ENCODE measurements at places on chromosomes 1 and 21.
A peak's percentile ranks its signal among the peaks of the same experiment; 100 is the strongest.

DNA sequence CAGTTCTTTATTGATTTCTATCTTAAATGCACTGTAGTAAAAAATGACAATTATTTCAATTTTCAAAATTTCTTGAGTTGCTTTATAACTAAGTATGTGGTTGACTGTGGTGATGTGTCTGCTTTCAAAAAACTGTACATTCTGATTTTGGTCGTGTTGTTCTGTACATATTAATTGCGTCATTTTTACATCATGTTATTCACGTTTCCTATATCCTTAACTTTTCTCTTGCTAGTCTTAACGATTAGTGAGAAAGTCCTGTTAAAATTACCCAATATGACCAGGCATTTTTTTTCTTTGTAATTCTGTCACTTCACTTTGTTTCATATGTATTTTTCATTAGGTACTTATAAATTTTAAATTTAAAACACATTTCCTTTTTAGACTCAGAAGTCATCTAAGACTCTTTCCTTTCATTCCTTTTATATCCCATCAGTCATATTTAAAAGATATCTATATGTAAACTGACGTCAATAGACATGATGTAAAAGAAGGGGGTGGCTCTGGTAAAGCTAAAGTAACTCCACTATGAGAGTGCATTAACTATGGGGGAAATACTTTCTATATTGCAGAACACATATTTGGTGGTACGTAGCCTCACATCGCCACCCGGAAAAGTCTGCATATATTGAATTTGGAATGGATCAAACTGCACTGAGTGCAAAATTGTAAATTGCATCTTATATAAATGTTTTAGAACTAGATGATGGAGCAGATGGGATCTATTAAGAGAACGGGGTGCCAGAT, 1.1 kb upstream of the COA6 start:
- peak; percentile 5 for DNase-seq

DNA sequence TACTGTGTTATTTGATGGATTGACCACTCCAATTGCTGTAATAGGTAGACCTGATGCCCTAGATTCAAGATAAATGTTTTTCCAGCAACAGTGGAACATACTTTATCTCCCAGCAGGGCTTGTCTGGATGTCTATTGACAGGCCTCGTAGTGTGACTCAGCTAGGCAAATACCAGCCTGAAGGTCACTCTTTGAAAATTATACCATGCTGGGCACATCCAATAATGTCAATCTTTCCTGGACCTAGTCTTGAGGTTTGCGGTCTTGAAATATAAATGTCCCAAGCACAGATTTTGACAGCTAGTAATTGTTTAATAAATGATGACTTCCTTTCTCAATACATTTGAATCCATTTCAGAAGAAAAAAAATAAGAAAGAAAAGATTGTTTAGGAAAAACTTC, 1138.0 kb upstream of the TMPRSS15 start:
- DNase-seq = no peak

DNA sequence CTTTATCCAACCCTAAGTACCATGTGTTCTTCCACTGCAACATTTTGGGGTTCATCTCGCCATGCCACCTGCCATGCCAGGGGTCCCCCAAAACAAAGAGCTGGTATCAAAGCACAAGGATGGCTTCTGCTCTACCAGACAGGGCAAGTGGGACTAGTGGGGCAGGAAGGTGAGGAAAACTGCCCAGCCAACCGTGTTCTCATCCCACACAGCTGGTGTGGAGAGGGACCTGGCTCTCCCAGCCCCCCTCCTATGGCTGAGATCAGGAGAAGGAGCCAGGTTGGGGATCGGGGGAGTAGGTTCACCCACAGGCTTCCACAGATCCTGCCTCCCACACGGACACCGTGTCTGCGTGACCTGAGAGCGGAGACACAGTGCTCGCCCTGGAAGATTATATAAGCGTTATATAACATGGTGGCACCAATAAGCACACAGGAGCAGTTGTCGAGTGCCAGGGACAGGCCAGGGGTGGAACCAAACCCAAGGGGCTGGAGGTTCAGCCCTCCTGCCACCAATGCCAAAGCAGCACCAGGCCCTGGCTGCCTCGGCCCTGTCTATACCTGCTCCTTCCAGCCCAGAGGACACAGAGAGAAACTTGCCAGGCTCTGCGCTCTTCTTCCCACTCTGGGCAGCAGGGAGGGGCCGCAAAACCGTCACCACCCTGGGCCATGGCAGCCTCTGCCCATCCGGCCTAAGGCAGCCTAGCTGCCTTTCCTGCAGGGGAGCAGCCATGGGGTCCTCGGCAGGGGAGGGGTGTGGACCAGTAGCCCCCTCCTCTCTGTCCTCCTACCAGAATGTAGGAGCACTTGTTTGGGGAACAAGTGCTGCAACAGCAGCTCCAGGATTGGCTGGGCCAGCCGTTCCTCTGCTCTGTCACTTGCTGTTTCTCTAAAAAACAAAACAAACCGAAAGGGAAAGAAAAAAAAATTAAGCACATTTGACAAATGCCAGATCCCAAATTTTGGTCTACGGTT, 43.5 kb downstream of the CD34 start:
- no peak for DNase-seq

GRCh38 chr1:232586679-232587078, 43.3 kb downstream of the SIPA1L2 start:
- DNase-seq = no peak

DNA sequence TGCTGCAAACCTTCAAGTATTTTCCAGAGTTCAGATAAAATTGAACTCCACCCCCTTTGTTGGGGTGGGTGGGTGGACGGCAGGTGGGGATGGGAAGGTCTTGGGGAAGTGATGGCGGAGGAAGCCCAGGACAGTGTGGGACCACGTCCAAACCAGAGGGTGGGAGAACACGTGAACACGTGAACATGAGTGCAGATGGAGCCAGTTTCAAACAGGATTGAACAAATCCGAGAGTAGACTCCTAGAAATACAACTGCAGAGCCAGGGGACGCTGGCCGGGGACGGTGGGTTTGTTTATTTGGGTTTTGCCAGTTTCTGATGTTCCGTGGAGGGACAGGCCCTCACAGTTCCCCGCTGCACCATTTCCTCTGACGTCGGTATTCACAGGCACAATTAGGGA, 2.9 kb downstream of the KRTAP10-2 start:
- DNase-seq = no peak

DNA sequence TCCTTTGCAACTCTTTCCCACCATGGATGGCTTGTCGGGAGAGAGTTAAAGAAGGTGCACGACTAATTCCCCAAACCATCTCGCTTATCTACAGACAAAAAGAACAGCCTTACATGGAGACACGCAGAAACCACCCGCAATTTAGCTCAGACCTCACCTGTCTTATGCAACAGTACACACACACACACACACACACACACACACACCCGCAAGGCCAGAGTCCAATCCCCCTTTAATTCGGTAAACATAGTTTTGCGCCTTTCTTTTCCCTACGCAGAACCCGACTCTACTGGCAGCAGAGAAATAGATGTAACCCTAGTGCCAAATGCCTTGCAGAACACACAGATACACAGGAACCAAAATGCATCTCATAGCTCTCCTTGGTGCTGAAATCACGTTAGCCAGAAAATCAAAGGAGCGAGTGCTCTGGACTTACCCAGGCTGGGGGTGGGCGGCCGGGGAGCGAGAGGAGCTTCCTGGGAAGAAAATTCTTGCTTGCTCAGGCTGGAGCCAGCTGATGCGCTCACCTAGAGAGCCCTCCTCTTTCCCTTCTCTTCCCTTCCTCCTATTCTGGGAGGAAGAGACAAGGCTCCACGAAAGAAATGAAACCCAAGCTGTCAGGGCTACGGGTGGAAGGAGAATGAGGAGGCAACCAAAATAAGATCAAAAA, 470 bp downstream of the TNR start:
- peak; percentile 24 for DNase-seq

- peak; percentile 77 for DNase-seq
Observed at GRCh38 chr1:25695771-25696311, 79.2 kb downstream of the MAN1C1 start.

- DNase-seq = no peak
Observed at GRCh38 chr1:244212797-244213475, 161.9 kb downstream of the ZBTB18 start.

DNA sequence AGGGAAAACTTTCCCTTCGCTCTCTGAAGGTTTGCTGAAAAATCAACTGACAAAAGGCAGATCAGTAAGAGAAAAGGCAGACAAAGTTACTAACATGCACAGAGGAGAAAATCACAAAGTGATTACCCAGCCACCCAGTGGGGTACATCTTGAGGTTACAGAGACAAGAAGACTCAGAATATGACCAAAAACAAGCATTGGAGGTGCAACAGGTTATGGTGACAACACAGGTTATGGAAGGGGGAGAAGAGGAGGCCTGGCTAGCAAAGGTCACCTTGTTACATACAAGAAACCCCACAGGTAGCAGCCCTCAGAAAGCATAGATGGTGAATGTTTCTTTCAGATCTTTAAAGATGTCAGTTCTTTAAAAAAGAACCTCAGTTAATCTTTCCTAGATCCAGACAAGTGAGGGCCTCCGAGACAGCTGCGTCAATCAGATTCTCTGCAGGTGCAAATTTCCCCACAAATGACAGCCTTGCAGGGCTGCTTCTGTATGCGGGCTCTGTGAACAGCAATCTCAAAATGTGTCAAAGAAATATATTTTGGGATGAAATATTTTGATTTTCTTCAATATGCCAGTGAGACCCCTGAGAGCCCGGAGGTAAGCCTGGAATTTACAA, 207.6 kb upstream of the RAB4A start:
- DNase-seq = no peak

DNA sequence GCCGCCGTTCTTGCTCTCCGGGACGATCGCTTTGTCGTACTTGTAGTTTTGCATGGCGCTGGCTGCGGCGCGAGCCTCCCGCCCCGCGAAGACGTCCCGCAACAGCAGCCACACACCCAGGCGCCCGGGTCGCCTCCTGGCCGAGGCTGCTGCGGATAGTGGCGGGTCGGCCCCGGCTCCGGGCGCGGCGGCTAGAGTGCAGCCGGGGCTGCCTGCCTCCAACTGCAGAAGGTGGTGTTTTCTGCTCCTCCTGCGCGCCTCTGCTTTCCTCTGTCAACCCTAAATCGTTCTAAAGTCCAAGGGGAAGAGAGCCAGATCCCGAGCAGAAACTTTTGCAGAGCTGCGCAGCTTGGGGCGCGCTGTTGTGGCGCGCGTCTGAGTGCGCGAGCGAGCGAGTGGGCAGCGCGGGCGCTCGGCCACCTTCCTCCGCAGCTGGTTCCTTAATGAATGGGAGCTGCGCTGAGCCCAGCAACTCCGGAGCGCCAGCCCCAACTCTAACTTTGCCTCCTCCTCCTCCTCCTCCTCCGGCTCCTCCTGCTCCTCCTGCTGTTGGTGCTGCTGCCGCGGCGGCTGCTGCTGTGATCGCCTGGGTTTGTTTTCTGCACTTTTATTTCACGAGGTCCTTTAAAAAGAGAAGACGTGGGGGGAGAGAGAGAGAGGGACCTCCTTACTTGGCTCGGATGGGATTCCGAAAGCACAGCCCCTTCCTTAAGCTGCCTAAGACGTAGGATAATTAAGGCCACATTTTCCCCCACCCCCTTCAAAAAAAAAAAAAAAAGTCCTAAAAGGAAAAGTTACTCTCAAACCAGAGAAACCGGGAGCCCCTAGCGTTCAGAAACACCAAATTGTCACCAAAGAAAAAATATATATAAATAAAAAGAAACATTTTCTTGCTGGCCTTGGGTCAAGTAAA, at the start of gene PLPP3:
PLPP3 (minus strand) TSS at position 601 of the 913 bp plus-strand sequence; CDS start at position 54, 547 bp downstream.
- peak; percentile 58 for DNase-seq

DNA sequence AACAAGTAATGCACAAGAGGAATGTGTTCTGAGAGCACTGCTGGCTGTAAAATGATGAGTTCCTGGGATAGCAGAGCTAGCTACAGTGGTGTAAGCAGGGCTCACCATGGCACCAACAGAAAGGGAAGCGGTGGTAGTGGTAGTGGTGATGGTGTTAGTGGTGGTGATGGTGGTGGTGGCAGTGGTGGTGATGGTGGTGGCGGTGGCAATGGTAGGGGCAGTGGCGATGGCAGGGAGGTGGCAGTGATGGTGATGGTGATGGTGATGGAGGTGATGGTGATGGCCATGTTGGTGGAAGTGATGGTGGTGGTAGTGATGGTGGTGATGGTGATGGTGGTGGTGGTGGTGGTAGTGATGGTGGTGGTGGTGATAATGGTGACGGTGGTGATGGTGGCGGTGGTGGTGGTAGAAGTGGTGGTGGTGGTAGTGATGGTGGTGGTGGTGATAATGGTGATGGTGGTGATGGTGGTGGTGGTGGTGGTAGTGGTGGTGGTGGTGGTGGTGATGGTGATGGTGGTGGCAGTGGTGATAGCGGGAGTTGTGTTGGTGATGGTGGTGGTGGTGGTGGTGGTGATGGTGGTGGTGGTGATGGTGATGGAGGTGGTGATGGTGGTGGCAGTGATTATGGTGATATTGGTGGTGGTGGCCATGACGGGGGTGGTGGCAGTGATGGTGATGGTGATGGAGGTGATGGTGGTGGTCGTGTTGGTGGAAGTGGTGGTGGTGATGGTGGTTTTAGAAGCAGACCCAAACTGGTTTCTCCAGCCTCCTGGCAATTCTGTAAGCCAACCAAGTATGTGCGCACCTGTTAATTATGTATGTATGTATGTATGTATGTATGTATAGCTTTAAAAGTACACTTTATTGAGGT, 254.1 kb downstream of the TRABD2B start:
- DNase-seq = no peak

DNA sequence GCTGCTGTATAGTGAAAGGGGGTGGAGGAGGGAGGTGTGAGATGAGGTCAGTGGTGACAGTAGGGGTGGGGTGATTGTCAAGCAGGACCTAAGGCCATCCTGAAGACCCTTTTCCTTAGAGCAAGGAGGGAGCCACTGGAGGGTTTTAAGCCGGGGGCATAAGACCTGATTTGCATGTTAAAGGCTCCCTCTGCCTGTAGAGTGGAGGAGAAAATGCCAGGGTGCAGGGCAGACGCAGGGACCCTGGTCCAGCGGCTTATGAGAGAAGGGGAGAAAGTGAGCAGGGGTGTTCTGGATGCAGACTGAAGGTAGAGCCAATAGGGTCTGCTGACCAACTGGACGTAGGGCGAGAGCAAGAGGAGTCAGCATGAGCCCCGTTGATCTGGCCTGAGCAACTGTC, 154.1 kb downstream of the TRABD2B start:
- DNase-seq = no peak

DNA sequence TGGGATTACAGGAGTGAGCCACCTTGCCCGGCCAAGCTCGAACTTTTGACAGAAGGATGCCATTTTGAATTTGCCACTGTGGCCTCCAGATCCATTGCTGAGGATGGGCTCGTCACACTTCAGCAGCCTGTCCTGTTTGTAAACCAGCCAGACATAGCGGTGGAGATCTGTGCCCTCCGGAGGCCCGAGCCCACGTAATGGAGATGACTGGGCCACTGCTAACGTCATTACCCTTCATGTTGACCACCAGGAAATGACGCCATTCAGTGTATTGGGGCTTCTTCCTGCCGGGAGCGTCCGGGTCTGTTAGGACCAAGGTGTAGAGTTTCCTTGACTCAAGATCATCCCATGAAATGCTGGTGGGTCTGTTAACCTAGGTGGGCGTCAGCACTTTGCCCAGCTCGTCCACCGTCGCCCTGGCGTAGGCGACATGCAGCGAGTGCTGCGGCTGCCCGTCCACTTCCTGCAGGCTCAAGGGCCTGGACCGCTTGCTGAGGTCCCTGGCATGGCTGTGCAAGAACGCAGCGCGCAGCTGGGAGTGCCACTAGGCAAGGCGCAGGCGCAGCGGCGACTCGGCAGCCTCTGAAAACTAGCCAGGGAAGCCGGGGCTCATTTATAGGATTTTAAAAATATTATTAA, 40.8 kb downstream of the PTPRC start:
- DNase-seq = no peak

GRCh38 chr1:223482766-223483165, 89.6 kb downstream of the CCDC185 start:
- no peak for DNase-seq

All from foreskin keratinocyte (primary cell).